Stimulated activated CD8-positive, alpha-beta memory T cell treated with anti-CD3 and anti-CD28 coated beads, Interleukin-4, amount 100 ng/mL, for 1 hour (primary cell): ENCODE measurements at places on chromosomes 4 and X.

DNA sequence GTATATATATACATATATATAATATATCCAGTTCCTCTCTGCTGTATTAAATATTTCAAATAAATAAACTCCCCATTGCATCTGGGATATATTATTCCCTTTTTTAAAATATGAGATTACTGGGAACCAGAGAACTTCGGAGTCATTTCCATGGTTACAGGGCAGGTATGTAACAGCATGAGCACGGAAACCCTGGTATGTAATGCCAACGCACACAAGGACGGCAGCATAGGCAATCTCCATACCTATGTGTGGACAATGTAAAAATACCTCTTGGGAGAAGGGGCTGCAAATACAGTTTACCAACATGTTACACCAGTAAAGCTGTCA, 62.8 kb downstream of the NUDT10 start:
- DNase-seq, result no peak

DNA sequence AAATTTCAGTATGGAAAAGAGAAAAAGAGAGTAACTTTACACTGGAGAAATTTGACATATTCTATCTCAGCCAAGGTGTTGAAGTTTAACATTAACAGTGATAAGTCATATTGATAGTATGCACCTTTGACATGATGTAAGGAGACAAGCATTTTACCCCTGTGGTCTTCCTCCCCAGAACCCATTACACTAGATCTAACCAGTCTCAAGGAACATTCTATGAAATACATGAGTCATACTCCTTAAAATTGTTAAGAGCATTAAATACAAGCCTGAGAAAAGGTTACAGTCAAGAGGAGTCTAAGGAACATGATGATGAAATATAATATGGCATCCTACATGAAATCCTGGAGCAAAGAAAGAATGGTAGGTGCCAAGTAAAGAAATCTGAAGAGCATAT, 1151.3 kb upstream of the IGFBP7 start:
- no peak for DNase-seq

DNA sequence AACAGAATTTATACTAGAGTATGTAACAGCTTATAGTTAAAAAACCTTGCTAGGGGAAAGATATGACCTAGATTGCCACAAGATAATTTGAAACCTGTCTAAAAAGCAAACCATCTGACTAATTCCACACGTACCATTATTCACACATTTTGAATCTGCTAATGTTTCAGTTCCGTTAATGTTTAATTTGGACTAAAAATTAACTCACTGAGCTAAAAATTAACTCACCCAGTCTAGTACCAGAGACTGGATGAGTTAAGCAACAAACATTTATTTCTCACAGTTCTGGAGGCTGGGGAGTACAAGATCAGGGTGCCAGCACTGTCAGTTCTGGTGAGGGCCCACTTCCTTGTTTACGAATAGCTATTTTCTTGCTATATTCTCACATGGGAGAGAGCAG, 231.5 kb upstream of the DIAPH2 start:
- DNase-seq, result no peak

DNA sequence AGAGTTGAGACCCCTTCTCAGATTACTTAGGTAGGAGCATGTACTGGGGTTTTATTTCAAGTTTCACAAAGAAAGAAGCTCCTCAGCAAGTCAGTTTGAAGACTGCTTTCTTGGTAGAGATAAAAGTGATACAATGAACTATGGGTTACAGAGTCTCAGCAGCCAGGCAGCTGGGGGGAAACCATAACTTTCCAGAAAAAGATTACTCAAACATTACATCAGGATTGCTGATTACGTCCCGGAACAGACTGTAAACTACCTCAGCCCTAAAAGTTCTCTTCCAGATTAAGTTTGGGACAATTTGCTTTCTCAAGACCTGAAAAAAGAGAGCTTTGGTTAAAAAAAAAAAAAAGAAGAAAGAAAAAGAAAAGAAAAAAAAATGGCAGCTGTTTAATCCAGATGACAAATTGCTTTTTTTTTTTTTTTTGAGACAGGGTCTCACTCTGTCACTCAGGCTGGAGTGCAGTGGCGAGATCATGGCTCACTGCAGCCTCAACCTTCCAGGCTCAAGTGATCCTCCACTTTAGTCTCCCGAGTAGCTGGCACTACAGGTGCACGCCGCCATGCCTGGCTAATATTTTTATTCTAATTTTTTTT, 16.6 kb downstream of the SAT1 start:
- no peak for DNase-seq

DNA sequence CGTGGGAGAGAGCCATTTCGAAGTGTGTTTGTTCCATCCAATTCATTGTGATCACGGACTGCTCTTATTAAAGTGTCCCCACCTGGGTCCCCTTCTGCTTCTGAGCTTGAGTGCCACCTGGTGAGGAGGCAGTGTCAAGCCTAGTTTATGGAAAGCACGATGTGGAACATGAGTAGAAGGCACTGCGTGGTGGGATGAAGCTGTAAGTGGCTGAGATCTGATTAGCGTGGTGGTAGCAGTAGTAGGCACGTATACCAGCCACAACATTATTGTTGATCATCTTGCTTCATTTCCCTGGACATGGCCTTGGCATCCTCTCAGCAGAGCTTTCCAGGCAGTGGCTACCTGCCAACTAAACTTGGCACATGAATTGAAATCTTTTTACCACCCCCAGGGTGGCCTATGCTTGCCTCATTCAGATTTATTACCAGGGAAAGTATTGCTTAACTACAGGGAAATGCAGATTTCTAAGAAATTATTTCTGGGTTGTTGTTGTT, 46.4 kb downstream of the GPAT3 start:
- DNase-seq, result no peak

- DNase-seq, result no peak
Measured at GRCh38 chr4:147984065-147984777, 252.3 kb downstream of the ARHGAP10 start.

- DNase-seq, result no peak
Measured at GRCh38 chrX:115564243-115564642, 3.3 kb downstream of the PLS3 start.

- no peak for DNase-seq
Measured at GRCh38 chrX:81174286-81174685, 27.4 kb downstream of the HMGN5 start.

GRCh38 chr4:110959041-110959643, 336.3 kb upstream of the PITX2 start:
- no peak for DNase-seq

DNA sequence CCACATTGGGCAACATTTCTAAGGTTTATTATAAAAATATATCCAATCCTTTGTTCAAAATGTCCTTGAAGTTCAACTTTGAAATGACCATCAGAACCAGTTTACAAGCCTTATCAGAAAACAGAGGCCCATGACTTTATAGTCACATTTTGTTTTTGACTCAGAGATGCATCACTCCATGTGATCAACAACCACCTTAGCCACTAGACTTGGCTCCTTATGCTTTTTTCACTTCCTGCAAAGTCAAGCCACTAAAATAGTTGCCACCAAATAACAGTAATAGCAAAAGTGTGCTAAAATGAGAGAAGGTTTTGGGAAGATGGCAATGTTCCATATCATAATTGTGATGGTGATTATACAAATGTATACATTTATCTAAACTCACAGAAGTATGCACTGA, 181.7 kb downstream of the MAML3 start:
- no peak for DNase-seq

DNA sequence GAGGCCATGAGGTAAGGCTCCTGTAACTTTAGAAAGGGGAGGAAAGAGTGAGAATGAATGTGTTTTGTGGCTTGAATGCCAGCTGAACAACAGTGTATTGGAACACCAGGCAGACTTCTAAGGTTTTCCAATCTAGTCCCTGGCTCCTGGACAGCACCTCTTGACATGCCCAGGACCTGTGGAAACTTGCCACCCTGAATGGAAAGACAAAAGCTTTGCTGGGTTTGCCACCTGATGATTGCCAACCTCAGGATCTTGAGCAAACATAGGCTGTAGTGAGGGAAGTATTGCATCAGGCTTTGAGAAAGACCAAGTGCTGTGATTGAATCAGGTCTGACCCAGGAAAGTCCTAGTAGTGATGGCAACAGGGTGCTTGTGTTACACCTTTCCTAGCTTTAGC, 1393.1 kb upstream of the DIAPH2 start:
- no peak for DNase-seq

- no peak for DNase-seq
Measured at GRCh38 chrX:53080628-53081580, 1.3 kb upstream of the TSPYL2 start.

- DNase-seq, result no peak
Measured at GRCh38 chrX:3669841-3670475, 43.5 kb downstream of the PRKX start.

DNA sequence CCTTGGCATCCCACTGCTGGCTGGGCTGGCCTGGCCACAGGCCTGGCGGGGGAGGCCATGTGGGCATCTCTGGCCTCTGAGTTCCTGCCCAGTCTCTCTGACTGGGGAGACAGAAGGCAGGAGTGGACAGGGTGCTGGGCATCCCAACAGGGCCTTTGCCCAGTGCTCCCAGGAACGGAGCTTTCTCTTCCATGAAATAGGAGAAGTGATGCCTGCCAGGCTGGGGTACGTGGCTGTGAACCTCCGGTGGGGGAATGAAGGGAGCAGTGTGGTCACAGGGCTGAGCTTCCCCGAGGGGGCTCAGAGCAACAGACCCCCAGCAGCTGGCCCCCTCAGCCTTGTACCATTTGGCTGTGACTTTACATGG, 40.4 kb upstream of the HMX1 start:
- DNase-seq, result no peak

- DNase-seq, result no peak
Measured at GRCh38 chrX:44344194-44344593, 722 bp upstream of the EFHC2 start.

DNA sequence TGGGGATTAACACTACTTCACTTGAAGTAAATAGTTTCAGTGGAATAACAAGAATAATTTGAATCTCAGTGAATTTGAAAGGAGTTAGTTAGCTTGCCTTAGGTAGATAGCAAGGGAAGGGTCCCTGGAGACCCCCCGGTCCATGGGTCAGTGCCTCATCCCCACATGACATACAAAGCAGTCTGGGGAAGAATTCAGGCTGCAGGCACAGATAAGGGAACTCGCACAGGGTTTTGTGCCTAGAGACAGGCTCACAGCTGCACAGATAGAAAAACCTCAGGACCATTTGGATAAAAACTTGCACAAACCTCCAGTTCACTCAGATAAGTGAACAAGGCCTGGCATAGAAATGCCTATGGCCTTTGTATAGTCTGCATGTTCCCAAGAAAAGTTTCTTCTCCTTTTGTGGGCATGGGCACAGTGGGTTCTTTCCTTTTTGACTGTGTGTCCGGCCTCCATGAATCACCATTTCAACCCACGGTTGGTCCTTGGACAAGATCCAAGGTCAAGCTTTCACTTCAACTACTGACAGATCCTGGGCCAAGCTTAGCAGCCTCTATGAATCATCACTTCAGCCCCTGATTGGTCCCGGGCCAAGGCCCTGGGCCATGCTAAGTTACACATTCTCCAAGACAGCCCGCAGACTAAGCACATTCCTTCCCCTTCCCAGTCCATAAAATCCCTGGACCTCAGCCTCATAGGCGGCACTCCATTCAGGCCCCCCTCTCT, 108.3 kb upstream of the KLHL4 start:
- DNase-seq, result no peak

- DNase-seq, result no peak
Measured at GRCh38 chrX:74924449-74925224, 615 bp downstream of the NEXMIF start.

- DNase-seq, result no peak
Measured at GRCh38 chrX:142295190-142295589, 90.1 kb upstream of the MAGEC2 start.

- DNase-seq, result no peak
Measured at GRCh38 chr4:36237366-36238313, 6.7 kb downstream of the ARAP2 start.

GRCh38 chr4:134425756-134426155, 224.2 kb upstream of the PABPC4L start:
- DNase-seq, result no peak

DNA sequence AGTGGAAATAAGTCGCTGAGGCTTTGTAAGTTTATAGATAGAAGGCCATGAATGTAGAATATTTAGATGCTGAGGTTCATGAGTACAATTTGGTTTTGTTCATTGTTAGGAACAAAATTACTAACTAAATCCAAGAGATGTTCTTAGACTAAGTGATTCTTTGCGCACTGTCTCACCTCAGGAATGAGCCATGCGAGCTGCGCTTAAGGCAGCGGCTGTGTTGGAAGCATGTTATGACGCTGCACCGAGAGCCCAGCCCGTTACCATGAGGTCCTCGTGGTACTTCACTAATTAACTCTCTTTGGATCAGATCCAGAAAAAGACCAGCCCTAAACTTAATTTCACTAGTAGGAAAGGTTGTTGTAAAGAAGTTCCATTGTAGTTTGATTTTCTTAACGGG, 166.2 kb downstream of the RAPGEF2 start:
- DNase-seq, result no peak

GRCh38 chr4:149645790-149646189, 169.9 kb downstream of the IQCM start:
- DNase-seq, result no peak

DNA sequence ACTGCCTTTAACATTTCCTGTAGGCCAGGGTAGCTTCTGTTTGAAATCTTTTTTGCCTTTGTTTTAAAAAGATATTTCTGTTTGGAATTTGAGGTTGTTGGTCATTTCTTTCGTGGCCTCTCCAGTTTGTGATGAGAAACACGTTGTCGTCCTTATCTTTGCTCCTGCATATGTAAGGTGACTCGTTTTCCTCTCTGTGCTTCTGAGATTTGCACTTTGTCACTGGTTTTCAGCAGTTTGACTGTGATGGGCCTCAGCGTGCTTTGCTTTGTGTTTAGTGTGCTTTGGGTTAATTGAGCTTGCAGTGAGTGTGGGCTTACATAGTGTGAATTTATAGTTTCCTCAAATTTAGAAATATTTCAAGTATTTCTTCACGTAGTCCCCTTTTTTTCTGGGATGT, 81.5 kb downstream of the FAM193A start:
- DNase-seq, result no peak

GRCh38 chr4:6601661-6602250, 26.8 kb downstream of the MAN2B2 start:
- no peak for DNase-seq

GRCh38 chr4:164381859-164382258, 372.1 kb upstream of the SMIM31 start:
- DNase-seq, result no peak

DNA sequence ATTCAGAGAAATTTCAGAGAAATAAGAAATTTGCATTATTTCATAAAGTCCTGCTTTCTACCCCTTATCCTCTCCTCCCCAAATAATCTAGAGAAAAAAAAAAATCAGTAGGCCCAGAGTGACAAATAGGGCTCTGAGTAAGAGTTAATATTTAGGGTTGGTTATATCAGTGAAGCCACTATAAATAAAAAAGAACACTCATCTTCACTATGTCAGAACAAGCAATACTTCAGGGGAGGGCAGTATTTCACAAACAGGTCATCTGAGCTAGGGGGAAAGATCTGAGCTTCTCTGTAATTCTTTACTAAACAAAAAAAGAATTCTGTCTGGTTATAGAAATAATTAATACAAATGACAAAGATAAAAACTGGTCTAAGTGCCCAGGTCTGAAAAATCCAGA, 39.4 kb downstream of the PDE5A start:
- no peak for DNase-seq

GRCh38 chrX:4841216-4841745, 1127.8 kb upstream of the PRKX start:
- DNase-seq, result no peak

GRCh38 chr4:53522334-53522733, 69.0 kb downstream of the LNX1 start:
- DNase-seq, result no peak
